H9 (cell line): ENCODE measurements at places on chromosomes 16 and 17.

DNA sequence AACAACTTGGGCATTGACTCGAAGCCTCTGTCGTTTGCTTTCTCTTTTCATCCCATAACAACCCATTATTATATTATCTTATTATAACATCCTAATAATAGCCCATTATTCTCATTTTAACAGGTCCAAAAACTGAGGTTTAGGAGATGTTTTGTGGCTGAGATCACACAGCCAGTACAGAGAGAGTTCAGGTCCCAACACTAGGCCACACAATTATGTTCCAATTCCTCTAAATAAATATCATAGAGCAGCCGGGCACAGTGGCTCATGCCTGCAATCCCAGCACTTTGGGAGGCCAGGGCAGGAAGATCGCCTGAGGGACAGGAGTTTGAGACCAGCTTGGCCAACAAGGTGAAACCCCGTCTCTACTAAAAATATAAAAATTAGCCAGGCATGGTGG is 40.3 kb upstream of the KIFC3 start:
- no peaks in the 10 kb centered on the region for H3K36me3 ChIP-seq
- DNase-seq = no peak
- no peak overlapping the region for H3K4me3 ChIP-seq
- H3K27ac ChIP-seq = no peak overlapping the region

- H3K27me3 ChIP-seq = no peaks in the 10 kb centered on the region
- H3K36me3 ChIP-seq = peaks cover 9% of the 10 kb centered on the region
- no peaks in the 10 kb centered on the region for H3K4me1 ChIP-seq
- no peak overlapping the region for H3K4me3 ChIP-seq
- DNase-seq = no peak
Observed at GRCh38 chr17:75574404-75575036, 13.1 kb upstream of the MYO15B start.

DNA sequence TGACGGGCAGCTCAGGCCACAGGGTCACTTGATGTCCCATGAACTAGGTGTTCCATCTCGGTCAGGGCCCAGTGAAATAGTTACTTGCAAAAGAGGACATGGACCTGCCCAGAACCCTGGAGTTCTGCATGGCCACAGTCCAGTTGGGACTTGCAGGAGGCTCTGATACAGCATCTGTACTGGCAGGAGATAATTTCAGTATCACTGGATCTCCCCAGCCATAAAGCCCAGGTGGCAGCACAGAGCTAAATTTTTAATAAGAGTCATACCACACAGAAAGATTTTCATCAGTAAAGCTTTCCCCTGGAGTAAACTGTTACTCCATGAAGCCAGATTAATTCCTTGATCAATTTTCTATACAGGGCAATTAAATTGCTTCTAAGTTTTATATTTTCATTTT is 18.0 kb upstream of the SLC16A5 start:
- H3K4me3 ChIP-seq = no peak overlapping the region
- no peaks in the 10 kb centered on the region for H3K4me1 ChIP-seq
- peaks cover 4% of the 10 kb centered on the region; the same call in 1 of the 2 replicates for H3K36me3 ChIP-seq
- H3K27ac ChIP-seq = no peak overlapping the region
- no peaks in the 10 kb centered on the region for H3K27me3 ChIP-seq

DNA sequence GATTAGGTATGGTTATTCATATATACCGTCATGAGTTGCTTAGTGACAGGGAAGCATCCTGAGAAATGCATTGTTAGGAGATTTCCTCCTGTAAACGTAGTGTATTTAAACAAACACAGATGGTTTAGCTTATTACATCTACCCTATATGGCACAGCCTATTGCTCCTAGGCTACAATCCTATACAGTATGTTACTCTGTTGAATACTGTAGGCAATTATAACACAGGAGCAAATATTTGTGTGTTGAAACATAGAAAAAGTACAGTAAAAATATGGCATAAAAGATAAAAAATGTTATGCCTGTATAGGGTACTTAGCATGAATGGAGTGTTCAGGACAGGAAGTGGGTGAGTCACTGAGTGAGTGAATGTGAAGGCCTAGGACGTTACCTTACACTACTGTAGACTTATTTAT is 157.7 kb downstream of the CDH11 start:
- no peak overlapping the region for H3K4me3 ChIP-seq
- no peaks in the 10 kb centered on the region for H3K4me1 ChIP-seq
- no peaks in the 10 kb centered on the region for H3K36me3 ChIP-seq
- no peaks in the 10 kb centered on the region for H3K27me3 ChIP-seq
- no peak overlapping the region for H3K27ac ChIP-seq

DNA sequence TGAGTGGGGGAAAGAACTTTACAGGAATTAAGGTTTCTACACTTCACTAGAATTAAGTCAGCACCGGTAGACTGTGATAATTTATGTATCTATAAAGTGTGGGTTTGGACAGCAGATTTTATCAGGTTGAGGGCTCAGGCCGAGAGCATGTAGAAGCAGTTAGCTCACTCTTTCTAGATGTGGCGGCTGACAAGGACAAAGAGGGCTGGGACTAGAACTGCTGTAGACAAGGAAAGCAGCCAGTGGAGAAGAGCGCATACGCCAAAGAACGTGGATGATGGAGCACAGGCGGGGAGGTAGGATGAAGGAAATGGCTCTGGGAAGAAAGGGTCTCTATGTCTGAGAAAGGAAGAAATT is 504 bp upstream of the GOSR1 start:
- H3K4me3 ChIP-seq = peak overlapping the region; percentile 99
- no peaks in the 10 kb centered on the region for H3K4me1 ChIP-seq

- no peak overlapping the region for H3K4me3 ChIP-seq
- peaks cover 29% of the 10 kb centered on the region for H3K36me3 ChIP-seq
- no peaks in the 10 kb centered on the region for H3K27me3 ChIP-seq
- no peak for DNase-seq
- H3K4me1 ChIP-seq = peaks cover 2% of the 10 kb centered on the region; the same call in 1 of the 2 replicates
- no peak overlapping the region for H3K27ac ChIP-seq
Observed at GRCh38 chr16:734981-735881, 5.6 kb downstream of the CIAO3 start.

GRCh38 chr16:74717367-74717766 is 16.7 kb upstream of the MLKL start:
- H3K27ac ChIP-seq = no peak overlapping the region
- no peak overlapping the region for H3K4me3 ChIP-seq
- H3K36me3 ChIP-seq = no peaks in the 10 kb centered on the region
- DNase-seq = no peak
- H3K4me1 ChIP-seq = no peaks in the 10 kb centered on the region

- peaks cover 49% of the 10 kb centered on the region for H3K36me3 ChIP-seq
- no peak overlapping the region for H3K27ac ChIP-seq
- H3K4me1 ChIP-seq = no peaks in the 10 kb centered on the region; the same call in 1 of the 2 replicates
- H3K27me3 ChIP-seq = no peaks in the 10 kb centered on the region
Observed at GRCh38 chr16:58196898-58197313, 1.0 kb downstream of the CSNK2A2 start.

GRCh38 chr17:37828651-37829124 is 83.8 kb upstream of the HNF1B start:
- DNase-seq = no peak
- H3K4me3 ChIP-seq = no peak overlapping the region
- no peaks in the 10 kb centered on the region for H3K36me3 ChIP-seq
- no peak overlapping the region for H3K27ac ChIP-seq
- H3K4me1 ChIP-seq = peaks cover 2% of the 10 kb centered on the region; the same call in 1 of the 2 replicates
- no peaks in the 10 kb centered on the region for H3K27me3 ChIP-seq

- no peak overlapping the region for H3K27ac ChIP-seq
- peaks cover 18% of the 10 kb centered on the region for H3K27me3 ChIP-seq
- DNase-seq = no peak
- H3K4me3 ChIP-seq = peak overlapping the region; percentile 90
Observed at GRCh38 chr16:81779536-81780320, 637 bp downstream of the PLCG2 start.
